ENCODE measurements at places on chromosomes 11 and 22.

- no peak for DNase-seq
These were observed 103.1 kb upstream of the MTMR2 start for GRCh38 chr11:96027021-96027420.

DNA sequence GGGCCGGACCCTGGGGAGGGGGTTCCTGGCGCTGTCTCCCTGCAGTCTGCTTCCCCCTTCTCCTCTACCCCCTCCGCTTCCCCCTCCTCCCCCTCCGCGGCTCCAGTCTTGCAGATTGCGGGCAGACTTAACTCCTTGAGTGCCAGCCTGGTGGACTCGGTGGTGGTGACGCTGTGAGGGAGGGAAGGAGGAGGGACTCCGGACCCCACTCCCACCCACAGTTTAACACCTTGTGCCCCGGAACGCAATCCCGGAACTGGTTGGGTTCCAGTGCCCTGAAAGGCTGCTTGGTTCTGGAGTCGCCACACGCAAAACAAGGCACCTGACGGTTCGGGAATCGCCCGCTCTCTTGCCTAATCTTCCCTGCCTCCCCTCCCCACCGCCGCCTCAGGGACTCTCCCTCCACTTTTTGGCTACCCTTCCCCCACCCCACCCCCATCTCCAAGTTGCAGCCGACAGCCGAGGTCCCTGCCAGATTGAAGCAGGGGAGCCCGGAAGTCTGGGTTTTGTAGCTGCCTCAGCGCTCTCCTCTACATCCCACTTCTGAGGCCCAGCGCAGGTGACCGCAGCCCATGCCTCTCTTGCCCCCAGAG lies 3.9 kb upstream of the BCL9L start:
- peak; percentile 56 for DNase-seq

DNA sequence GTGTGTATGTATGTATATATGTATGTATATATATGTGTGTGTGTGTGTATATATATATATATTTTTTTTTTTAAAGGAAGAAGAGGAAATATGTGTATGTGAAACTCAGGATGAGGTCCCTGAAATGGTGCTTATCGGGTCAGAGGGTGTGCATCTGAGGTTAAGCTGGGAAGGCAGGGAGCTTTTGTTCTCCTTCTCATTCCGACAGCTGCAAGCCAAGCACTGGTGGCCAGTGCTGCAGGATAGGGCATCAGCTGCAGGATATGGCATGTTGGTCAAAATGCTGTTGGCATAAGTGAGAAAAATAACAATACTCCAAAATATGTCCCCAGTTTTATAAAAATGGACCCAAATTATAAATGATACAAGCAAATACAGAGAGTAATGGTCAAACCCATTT lies 7.4 kb downstream of the SNRPD3 start:
- DNase-seq, result no peak

GRCh38 chr22:46070215-46070802 lies 80.0 kb upstream of the PPARA start:
- no peak for DNase-seq

DNA sequence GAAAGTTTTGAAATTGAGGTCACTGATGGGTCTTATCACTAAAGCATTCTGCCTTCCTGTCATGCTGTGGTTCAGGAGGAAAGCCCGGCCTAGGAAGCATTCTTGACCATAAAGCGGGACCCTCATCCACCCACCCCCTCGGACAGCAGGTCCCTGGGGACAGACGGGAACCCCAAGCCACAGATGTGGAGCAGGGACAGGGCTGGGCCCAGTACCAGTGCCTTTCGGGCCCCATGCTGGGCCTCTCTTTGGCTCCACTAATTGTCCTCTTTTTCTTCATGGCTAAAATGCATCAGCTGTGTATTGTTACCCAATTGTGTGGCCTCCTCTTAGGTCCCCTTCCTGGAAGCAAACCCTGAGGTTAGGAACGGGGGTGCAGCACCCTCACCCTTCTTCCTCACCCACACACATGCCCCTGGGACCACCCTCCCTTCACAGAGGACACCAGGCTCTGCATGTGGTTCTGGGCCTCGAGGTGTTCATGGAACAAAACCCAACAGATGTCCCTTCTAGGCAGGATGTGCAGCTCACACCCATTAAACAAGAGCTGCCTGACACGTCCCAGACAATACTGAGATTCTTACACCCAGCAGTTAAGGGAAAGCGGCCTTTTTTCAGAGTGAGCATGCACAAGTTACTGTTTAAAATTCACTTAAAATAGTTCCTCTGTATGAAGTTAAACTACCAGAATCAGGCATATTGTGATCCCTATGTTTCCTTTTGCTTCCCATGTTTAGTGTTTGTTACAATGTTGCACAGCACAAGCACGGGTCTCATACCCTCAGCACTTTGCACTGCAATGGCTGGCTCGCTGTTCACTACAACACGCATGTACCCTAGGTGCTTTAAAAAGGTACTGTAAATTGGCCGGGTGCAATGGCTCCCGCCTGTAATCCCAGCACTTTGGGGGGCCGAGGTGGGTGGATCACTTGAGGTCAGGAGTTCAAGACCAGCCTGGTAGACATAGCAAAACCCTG lies 807.6 kb downstream of the BRD1 start:
- DNase-seq, result no peak

DNA sequence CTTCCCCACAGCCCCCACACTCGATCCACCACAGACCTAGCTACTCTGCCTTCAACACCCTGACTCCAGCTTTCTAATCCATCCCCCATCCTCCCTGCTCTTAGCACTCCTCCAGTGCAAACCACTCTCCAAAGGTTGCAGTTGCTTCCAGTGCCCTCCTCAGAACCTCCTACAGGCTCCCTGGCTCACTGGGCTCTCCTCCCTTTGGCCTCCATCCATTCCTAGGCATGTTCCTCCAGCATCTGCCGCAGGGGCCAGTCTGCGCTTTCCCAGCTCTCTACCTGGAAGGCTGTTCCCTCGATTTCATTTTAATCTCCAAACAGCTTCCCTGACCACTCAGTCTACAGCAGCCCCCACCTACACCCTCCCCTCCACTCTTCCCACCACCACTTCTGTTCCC lies 133.8 kb downstream of the SPATA19 start:
- DNase-seq, result no peak

DNA sequence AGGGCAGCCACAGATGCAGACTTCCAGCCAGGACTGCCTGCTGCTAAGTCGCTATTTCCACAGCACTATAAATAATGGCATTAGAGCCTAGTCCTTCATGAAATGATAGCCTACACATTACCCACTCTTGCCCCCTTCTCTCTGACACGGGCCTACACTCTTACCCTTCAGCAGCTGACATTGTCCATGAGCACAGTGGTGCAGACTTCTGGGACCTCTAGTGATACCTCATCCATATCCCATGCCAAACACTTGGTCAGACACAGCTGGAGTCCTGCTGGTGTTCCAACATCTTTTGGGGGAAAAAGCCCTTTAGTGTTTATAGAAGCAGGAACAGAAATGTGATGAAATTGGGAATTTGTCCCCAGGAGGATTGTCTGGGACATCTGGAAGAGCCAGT lies 43.4 kb upstream of the RAB1B start:
- DNase-seq, result no peak

- DNase-seq, result no peak
These were observed 15.5 kb upstream of the TSPAN18 start for GRCh38 chr11:44711113-44711786.

DNA sequence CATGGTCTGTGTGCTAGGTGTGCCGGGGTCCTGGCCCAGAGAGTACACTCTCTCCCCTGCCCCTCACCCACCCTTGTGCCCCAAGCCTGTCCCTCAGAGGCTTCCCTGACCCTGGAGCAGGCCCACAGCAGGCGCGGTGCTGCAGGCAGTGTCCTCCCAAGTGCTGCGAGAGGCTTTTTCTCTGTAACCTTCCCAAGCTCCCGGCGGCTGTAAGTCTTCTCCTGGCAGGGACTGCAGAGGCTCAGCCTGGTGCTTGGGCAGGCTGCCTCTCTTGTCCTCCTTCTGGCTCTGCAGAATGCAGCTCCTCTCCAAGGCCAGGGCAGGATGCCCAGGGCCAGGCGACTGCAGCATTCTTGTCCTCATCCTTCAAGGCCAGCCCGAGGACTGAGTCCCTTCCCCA lies 15.9 kb downstream of the RFPL1 start:
- DNase-seq, result no peak

GRCh38 chr11:20671856-20672546 lies 2.6 kb downstream of the NELL1 start:
- peak; percentile 38 for DNase-seq

DNA sequence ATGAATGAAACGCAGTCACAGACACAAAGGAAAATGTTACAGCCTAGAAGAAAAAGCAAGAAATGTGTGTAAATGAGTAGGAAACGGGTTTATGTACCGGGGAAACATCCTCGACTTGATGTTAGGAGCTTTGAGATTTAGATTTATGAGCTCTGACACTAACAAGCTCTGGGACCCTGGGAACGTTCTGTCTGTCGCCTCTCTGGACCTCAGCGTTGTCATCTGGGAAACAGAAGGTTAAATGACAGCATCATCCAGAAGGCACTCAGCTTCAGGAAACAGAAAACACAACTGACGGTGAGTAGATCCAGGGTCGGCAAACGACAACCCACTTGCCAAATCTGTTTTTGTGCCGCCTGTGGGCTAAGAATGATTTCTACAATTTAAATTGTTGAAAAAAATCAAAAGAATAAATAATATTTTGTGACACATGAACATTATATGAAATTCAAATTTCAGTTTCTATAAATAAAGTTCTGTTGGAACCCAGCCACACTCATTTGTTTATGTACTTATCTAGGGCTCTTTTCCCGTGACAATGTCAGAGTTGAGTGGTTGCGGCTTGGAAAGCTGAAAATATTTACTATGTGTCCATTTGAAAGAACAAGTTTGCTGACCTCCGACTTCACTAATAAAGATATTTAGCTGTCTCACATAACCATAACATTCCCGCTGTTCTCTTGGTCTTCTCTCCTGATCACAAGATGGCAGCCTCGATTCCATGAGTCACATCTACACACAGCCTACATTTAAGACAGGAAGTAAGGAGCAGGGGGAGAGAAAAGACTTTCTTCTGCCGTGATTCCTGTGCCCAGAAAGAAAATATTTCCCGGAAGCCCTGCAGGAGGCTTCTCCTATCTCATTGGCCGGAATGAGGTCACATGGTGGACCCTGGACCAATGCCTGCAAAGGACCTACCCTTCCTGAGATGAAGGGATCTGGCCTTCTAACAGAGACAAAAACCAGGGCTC lies 47.1 kb upstream of the SYT13 start:
- no peak for DNase-seq

- peak; percentile 99 for DNase-seq
These were observed at the start of gene E2F8 for GRCh38 chr11:19240420-19241259. Gene E2F8 (minus strand): TSS chr11:19240945. CDS start chr11:19240121, 824 bp downstream.

- no peak for DNase-seq
These were observed 14.1 kb upstream of the GLYAT start for GRCh38 chr11:58745705-58746364.

GRCh38 chr11:119590651-119591351 lies 138.2 kb downstream of the NECTIN1 start:
- DNase-seq, result no peak

GRCh38 chr11:9380773-9381172 lies 3.7 kb upstream of the IPO7 start:
- DNase-seq, result no peak
